Lung (tissue), 17 donors: ENCODE measurements at places on chromosomes 13 and 19. TPM values are rescaled to one million over a fixed set of nuclear protein-coding genes. Genes with fewer than 3 reads are reported as not detected.

DNA sequence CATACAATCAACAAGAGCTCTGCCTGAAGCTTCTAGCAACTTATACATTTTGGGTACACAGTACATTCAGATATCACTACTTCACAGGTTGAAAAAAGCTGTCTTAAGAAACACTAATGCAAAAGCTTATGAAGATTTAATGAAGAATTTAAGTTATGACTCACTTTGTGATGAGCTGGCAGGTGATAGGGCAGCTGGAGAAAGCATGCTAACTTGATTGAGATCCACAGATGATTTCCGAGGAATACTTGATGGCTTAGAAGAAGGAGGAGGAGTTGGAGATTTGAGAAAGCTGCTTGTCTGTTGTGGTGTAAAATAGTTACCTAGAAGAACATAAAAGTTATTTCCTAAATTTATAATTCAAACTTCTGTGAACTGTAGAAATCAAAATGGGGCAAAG, 23.3 kb downstream of the EXOSC8 start:
- DNase-seq: no peak

GRCh38 chr13:52994865-52995264, 33.7 kb upstream of the OLFM4 start:
- no peak for DNase-seq

GRCh38 chr19:29040951-29041350, 172.0 kb downstream of the UQCRFS1 start:
- no peak for DNase-seq

- DNase-seq: no peak
These were observed 38.5 kb upstream of the MAB21L1 start for GRCh38 chr13:35514801-35515502.

DNA sequence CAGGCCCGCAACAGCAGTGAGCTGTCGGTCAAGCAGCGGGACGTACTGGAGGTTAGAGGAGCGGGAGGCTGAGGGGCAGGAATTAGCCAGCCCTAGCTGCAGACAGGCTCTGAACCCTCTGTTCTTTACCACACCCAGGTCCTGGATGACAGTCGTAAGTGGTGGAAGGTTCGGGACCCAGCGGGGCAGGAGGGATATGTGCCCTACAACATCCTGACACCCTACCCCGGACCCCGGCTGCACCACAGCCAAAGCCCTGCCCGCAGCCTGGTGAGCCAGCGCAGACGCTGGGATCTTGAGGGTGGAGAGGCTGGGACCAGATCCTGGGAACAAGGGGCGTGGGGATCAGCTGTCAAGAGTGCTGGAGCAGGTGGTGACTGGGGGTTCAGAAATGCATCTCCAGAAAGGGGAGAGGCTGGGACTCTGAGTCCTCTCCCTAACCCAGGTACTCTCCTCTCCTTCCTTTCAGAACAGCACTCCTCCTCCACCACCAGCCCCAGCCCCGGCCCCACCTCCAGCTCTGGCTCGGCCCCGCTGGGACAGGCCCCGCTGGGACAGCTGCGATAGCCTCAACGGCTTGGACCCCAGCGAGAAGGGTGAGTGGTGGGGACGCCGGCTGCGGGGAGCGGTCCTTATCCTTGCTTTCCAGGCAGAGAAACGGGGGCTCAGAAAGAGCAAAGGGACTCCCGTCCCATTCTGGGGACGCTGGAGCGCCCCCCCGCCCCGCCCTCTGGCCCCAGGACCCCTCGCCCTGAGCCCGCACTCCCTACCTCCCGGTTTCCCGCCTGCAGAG, 10.4 kb downstream of the EPS8L1 start:
- no peak for DNase-seq

GRCh38 chr19:57227502-57227901, 3.3 kb upstream of the AURKC start:
- DNase-seq: no peak

- peak; percentile 50 for DNase-seq
These were observed 105.6 kb downstream of the POSTN start for GRCh38 chr13:37492741-37493514.

- no peak for DNase-seq
These were observed 33.7 kb upstream of the POSTN start for GRCh38 chr13:37632294-37632693.

- DNase-seq: peak; percentile 59
These were observed at the start of gene CILP2 for GRCh38 chr19:19538061-19538784. Gene CILP2, plus strand, starts transcription at chr19:19538265. Its CDS starts 85 bp downstream, at chr19:19538350.

DNA sequence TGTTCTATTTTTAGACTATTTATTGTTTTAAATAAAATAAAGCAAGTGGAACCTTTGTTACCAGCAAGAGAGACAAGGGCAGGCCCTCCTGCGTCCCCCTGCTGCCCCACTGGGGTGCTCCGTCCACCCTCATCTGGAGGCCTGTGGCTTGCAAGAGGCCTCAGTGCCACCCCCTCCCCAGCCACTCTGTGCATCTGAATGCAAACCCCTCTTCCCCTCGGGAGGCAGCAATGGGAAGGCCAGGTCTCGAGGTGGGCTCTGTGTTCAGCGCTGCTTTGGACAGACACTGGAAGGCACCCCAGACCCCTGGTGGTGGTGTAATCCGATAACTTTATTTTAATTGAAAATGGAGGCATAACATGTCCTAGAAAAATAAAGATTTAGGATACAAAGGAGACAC, 4.6 kb downstream of the SIX5 start:
- DNase-seq: peak; percentile 10

Gene SYCN
- polyA plus RNA-seq: 0.18 TPM

Gene IZUMO1
- polyA plus RNA-seq: 2.4 TPM

Gene PRR20B
- not detected for polyA plus RNA-seq
